ENCODE measurements at places on chromosomes 13 and 19.

DNA sequence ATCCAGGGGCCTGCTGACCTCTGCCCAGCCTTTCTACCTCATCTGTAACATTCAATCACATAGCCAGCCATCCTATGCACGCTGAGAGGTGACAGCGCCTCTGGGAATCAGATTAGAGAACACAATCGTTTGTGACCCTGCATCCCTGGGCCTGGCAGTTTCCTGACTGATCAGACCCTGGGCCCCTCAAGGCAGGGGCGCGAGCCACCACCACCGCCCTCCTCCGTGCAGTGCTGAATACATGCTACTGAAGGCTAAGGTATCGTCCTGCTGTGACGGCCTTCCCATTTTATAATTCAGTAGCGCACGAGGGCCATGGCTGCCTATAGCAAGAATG is 1.3 kb downstream of the TMTC4 start:
- no peak for DNase-seq

GRCh38 chr13:107900775-107901174 is 314.6 kb downstream of the LIG4 start:
- DNase-seq, result no peak

- DNase-seq, result no peak
Observed at GRCh38 chr13:29991343-29991742, 140.9 kb upstream of the UBL3 start.

DNA sequence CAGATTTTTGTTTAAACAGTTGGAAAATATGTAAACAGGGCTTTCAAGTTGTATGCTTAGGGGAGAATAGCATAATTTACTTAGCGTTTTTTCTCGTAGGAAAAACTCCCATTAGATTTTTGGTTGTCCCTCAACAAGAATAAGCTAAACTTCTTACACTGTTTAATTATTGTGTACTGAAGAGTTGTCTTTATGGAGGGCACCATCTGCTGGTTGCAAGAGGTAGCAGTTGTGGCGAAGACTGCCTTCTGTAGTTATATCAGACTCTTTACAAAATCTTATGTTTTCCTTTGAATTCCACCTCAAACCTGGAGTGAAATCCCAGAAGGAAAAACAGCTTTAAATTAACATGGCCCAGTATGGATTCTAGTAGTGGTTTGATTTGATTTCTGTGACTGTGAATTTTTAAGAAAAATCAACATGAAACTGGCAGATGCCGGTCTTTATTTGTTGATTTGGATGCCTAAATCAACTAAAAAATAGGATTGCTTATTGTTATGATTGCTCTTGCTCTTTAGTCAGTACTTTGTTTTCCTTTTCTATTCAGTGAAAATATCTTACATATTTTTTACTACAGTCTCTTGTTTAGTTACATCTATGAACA is 53.4 kb downstream of the PDS5B start:
- no peak for DNase-seq

DNA sequence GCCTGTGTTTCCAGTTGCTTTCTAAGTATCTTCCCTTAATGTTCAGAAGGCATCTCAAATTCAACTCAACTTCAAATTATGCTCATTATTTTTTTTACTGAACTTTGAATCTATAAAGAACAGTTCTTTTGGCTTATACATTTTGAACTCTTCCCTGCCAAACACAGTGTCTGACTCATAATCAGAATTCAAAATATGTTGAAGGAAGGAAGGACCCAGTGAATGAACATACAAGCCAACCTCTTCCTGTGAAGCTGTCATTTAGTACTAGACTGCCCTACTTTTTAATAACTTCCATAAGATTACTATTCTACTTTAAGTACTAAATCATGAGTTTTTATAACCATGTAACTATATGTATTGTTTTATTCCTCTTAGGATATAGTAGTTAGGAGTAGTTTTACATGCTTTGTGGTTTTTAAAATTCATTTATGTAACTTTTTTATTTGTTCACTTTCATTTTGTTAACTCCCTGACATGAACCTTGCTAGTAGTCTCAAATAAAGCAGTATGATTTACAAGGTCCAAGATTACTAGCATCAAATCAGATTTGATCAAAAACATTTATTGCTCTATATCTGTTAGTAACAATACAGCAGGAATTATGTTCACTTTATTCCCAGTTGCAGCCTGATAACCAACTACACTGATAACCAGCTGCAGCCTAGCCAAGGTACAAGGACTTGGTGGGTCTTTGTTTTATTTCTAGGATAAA is 6.4 kb downstream of the NUDT15 start:
- DNase-seq, result no peak

DNA sequence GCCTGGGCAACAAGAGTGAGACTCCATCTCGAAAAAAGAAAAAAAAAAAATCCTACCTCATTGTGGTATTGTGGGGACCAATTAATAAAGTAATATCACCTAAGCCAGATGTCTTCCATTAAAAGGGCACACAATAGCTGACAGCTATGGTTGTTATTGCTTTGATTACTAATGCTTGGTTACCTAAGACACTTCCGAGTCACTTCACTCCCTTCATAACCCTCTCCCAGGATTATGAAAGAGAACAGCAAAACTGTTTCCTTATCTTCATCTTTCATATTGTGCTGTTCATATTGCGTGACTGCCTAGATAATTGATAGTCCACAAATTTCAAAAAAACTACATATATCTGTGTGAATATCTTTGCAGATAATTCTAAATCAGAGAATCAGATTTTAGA is 10.3 kb upstream of the HSPH1 start:
- DNase-seq, result no peak

DNA sequence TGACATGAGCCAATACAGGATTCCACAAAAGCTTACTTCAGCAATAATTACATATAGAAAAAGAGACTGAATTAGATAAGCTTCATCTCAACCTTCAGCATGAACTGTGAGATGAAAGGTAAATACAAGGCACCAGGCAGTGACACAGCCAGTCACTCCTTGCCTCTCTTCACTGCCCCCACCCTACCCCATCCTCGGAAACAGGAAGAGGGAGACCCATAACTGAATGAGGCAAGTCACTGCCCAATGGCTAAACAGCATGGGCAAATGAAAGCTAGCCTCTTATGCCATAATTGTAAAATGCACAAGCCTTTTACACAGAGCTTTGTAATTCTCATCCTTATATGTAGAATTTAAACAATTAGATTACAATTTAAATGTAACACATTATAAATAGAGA is 1.7 kb downstream of the ZNF160 start:
- DNase-seq, result no peak

GRCh38 chr13:45180713-45181601 is 19.9 kb downstream of the KCTD4 start:
- DNase-seq, result no peak

DNA sequence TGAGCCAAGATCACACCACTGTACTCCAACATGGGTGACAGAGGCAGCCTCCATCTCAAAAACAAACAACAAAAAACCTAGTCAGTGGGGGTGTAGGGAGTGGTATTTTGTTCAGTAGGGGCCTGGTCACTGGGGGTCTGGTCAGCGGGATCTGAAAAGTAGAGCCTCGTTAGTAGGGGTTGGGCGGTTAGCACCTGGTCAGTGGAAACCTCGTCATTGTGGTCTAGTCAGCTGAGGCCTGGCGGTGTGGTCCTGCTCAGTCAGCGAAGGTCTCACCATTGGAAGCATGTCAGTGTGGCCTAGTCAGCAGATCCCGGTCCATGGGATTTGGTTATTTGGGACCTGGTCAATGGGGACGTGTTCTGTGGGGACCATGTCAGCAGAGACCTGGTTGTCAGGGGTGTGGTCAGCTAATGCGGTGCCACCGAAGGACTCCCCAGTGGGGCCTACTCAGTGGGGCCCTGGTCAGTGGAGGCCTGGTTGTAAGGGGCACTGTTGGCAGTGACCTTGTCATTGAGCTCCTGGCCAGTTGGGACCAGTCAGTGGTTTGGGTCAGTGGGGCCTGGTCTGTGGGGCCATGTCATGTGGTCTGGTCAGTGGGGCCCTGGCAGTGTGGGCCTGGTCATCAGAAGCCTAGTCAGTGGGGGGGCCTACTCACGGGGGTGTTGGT is 63.0 kb upstream of the TPM4 start:
- DNase-seq, result no peak

DNA sequence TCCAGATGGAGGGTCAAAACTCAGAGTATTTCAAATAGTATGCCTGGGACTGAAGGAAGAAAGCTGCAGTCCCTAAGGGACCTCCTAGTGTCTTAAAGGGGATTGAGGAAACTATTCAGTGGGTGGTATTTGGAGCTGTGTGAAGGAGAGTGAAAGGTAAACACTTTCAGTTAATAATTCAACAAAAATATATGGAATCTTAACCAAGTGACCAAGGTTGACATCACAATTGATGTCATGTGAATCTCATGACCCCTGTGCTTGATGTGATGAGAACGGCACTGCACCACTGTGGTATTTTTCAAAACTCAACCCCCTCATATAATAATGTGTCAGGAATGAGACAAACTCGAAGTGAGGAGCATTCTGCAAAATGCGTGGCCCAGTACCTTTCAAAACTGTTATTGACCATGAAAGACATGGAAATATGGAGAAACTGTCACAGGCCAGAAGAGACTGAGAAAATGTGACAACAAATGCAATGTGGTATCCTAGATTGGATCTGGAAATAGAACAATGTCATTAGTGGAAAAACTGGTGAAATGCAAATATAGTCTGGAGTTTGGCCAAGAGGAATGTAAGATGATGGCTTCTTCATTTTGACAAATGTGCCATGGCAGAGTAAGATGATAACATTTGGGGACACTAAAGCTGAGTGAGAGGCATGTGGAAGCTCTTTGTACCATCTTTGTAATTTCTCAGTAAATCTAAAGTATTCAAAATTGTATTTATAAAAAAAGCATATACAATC is 553.9 kb downstream of the RFC3 start:
- no peak for DNase-seq

DNA sequence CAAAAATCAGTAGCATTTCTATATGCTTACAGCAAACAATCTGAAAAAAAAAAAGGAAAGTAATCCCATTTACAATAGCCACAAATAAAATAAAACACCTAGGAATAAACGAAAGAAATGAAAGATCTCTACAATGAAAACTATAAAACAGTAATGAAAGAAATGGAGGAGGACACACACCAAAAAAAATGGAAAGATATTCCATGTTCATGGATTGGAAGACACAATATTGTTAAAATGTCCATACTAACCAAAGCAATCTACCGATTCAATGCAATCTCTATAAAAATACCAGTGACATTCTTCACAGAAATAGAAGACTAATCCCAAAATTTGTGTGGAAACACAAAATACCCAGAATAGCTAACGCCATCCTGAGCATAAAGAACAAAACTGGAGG is 4.7 kb downstream of the FCGBP start:
- DNase-seq, result no peak

GRCh38 chr19:55365245-55365644 is 2.2 kb upstream of the GARIN5B start:
- DNase-seq, result no peak

DNA sequence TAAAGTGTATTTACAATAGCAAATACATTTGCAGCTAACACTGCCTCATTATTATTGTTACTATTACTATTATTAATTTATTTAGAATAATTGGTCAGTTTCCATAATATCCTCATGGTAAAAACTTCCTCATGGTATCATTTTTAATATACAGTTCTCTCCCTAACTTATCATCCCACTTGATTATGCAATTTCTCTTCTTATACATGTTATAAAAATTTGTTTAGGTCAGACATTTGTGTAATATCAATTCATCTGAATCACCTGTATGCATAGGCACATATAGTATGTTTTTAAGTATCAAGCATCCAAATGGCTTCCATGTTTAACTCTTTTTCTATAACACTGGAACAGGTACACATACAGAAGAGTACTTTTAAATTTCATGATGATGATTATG is 210.8 kb upstream of the STARD13 start:
- no peak for DNase-seq

DNA sequence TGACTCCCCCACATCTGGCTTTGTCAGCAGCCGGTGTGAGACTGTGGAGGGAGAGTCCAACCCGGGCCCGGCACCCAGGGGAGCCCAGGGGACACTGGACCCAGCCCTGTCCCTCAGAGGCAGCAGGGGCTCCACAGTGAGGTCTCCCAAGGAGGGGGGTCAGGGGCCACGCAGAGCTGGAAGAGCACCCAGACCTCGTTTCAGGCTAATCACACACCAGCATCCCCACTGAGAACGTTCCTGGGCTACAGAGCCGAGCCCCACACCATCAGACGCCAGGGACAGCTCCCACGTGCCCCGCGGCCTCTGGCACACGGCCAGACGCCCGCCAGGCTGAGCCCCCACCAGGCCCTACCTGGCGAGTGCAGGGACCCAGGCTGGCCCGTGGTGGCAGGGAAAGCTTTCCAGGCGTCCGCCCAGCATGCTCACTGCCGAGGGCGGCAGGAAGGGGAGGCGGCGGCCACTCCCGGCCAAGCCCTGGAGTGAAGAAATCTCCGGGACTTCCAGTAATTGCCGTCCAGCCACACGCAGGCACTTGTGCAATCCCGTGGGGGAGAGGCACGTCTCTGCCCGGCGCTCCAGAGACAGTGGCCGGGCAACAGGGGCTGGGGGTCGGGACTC is 19.2 kb downstream of the SBNO2 start:
- no peak for DNase-seq

DNA sequence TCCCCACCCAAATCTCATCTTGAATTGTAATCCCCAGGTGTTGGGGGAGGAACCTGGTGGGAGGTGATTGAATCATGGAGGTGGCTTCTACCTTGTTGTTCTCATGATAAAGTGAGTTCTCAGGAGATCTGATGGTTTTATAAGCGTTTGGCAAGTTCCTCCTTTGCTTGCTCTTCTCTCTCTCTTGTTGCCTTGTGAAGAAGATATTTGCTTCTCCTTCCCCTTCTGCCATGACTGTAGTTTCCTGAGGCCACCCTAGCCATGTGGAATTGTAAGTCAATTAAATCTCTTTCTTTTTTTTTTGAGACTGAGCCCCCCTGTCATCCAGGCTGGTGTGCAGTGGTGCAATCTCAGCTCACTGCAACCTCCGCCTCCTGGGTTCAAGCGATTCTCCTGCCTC is 34.4 kb downstream of the VSTM1 start:
- DNase-seq, result no peak

DNA sequence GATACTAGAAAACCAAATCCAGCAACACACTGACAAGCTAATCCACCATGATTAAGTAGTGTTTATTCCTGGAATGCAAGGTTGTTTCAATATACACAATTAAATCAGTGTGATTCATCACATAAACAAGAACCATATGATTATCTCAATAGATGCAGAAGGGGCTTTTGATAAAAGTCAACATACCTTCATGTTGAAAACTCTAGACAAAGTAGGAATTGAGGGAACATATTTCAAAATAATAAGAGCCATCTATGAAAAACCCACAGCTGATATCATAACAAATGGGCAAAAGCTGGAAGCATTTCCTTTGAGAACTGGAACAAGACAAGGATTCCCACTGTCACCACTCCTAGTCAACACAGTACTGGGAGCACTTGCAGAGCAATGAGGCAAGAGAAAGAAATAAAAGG is 213.6 kb upstream of the CSNK1A1L start:
- DNase-seq, result no peak

DNA sequence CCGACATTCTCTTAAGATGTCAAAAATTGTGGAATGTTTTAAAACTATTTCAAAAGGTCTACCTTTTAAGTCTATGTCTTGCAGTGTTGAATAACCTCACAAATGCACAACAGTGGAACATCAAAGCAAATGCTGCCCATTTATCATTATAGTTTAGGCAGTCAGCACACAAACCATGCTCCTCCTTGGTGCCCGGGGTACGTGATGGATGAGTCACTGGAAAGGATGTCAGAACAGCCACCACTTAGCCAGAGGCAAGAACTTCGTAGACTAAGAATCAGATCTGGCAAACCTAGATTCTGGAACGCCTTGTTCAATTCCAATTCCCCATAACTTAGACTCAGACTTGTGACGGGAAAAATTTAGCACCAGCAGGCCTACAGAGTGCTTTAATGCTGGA is 343.6 kb downstream of the FGF9 start:
- no peak for DNase-seq

GRCh38 chr13:42221121-42221765 is 50.7 kb upstream of the AKAP11 start:
- no peak for DNase-seq

All from GM12892 (cell line).